Activated naive CD4-positive, alpha-beta T cell treated with Interleukin-2 at 50 U/mL for 16 hours (primary cell): ENCODE measurements at places on chromosomes 2 and 18.

GRCh38 chr2:212894026-212894425 is 257.4 kb downstream of the IKZF2 start:
- DNase-seq = no peak

DNA sequence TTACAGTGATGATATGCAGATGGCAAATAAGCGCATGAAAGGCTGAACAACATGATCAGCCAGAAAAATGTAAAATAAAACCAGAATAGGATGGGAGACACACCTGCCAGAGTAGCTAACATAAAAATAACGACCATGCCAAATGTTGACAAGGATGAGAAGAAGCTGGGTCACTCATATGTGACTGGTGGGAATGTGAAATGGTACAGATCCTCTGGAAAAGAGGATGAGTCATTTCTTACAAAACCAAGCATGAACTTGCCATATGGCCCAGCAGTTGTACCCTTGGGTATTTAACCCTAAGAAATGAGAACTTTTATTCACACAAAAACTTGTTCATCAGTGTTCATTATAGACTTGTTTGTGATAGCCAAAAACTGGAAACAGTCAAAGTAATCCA is 143.8 kb downstream of the SH3BP4 start:
- no peak for DNase-seq

- no peak for DNase-seq
Measured at GRCh38 chr2:28855193-28855592, 14.9 kb downstream of the TRMT61B start.

DNA sequence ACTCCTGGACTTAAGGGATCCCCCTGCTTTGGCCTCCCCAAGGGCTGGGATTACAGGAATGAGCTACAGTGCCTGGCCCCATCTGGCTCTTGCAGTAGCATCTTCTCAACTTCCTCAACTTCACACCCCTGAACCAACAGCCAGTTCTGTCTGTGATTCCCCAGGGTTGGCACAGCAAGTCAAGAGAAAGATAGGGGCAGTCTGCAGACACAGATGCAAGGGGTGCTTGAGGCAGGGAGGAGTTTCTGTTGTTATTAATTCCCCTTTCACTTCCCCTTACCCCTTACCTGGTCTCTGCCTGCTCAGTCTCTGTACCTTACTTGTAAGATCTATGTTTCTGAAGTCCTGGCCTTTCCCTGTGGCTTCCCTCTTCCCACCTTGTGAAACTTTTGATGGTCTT is 54.1 kb upstream of the MEX3C start:
- no peak for DNase-seq

GRCh38 chr2:161420406-161421074 is 4.4 kb downstream of the TBR1 start:
- DNase-seq = no peak

- no peak for DNase-seq
Measured at GRCh38 chr2:75729861-75730260, 19.1 kb upstream of the GCFC2 start.

DNA sequence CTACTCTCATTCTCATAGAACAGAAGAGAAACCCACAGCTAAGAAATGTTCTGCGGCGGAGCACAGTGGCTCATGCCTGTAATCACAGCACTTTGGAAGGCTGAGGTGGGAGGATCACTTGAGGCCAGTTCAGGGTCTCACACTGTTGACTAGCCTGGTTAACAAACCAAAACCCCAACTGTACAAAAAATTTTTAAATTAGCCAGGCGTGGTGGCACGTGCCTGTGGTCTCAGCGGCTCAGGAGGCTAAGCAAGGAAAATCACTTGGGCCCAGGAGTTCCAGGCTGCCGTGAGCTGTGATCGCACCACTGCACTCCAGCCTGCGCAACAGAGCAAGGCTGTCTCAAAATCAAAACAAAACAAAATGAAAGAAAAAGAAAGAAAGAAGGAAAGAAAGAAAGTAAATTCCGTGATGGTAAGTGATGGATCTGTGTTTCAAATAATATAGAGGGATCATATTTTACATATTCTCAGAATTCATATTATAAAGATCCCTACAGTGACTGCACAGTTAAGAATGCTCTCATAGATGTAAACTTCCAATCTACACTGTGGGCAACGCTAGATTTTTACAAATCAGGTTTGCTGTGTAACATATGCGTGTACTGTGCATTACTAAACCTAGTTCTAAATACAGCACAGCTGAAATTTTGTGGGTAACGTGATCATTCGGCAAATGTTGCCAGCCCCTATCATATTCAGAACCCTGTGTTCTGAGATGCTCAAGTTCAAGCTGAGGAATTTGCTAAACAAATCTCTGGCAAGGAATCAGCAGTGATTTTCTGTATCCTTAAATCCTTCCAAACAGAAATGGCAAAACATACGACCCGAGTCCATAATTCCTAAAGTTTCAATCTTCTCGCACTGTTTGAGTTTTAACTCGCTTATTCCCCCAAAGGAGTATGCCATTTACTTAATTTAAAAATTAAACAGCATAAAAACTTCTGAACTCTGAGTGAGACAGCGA is 1.2 kb upstream of the RAB12 start:
- DNase-seq = no peak

- no peak for DNase-seq
Measured at GRCh38 chr2:239881031-239881471, 144.1 kb downstream of the NDUFA10 start.

GRCh38 chr2:217215877-217216276 is 356.0 kb upstream of the TNP1 start:
- DNase-seq = no peak

- DNase-seq = no peak
Measured at GRCh38 chr18:13871701-13872100, 43.6 kb downstream of the MC2R start.

DNA sequence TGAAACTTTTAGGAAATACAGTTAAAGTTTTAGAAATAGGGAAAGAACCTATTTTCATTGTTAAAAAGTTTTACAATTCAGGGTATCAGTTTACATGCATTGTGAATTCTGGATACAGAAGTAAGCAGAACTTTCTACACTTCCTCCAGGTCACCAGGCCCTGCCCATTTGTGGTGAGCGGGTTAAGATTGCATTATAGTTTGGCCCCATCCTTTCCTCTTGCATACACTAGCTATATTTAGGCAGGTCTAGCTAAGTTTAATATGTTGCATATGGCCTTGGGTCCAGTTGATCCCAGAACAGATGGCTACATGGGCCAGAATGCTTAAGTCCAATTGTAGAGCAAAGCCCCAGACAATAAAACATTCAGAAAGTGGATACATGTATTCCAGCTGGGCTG is 4.8 kb downstream of the VWA3B start:
- DNase-seq = no peak

- no peak for DNase-seq
Measured at GRCh38 chr2:208280234-208280633, 14.2 kb downstream of the PIKFYVE start.

DNA sequence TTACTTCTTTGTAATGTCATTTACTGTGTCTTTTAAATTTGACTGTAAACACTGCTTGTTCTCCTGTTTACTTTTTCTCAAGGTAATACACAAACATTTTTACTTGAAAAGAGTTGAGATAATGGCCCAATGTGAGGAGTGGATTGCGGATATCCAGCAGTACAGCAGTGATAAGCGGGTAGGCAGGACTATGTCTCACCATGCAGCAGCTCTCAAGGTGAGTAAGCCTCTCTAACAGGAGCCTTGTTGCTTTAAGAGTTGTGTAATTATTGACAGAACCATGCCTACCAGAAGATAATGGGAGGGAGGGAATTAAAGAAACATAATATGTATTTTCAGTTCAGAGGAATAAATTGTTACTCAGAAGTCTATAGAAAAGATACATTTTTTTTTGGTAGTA is 16.5 kb upstream of the TTC27 start:
- DNase-seq = no peak

DNA sequence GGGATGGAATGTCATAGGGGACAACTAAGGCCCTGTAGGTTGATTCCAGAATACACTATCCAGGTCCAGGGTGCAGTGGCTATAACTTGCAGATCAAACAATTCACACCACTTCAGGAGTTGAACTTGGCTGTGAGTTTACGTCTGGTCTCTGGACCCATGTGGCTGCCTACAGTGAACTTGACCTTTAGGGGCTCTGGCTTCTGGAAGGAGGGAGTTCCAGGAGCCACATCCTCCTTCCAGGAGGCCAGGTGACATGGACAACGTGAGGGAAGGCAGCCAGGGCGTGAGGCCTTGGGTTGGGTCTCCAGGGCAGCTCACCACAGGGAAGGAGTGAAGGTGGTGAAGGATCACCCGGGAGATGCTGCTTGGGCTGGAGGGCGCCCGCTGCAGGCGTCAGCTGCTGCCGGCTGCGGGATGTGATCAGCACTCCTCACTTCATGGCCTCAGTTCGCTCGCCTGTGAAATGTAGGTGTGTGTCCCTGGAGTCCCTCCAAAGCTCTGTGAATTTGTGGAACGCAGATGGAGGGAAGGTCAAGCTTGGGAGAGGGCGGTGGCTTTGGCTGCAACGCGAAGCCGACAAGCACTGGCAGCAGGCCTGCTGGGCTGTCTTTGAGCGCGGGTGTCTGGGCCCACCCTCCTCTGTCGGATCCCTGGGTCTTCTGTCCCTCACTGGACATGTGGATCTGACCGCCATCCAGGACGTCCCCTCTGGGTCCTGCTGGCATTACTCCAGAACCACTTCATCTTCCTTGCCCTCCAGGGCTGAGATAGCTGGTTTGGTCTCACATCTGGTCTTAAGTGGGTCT is 146.5 kb downstream of the GLI2 start:
- no peak for DNase-seq

DNA sequence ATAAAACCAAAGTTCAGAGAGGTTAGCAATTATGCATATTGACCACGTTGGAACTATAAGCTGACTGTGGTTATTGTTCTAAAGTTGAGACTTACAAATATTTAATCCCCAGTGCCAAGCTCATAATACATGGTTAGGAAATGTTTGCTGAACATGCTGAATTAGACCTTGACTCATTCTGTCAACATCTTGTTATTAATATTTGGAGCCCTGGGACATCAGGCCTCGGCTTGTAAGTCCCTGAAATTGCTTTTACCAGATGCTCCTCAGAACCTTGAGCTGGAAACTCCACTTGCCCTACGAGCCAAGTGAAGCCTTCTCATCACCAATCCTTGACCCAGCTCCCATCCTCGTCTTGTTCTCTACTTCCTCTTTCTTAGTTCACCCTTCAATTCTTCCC is 21.2 kb downstream of the DYNAP start:
- DNase-seq = no peak

GRCh38 chr2:12555012-12555645 is 161.6 kb upstream of the TRIB2 start:
- peak; percentile 59 for DNase-seq

DNA sequence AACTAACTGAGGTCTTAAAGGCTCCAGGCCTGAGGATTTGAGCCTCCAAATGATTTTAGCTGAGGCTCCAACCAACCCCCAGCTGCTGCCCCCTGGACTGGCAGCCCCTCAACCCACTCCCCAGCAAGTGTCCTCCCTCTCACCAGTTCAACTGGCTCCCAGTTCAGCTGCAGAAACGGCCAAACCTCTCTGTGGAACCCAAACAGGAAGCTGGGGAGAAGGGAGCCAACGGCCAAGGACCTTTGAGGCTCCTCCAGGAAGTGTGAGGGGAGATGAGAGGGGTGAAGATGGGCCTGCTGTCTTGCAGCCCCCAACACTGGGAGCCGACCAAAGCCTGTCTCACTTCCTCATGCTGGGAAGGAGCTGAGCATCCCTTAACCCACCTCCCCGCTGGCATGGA is 24.9 kb downstream of the ZFP36L2 start:
- no peak for DNase-seq

DNA sequence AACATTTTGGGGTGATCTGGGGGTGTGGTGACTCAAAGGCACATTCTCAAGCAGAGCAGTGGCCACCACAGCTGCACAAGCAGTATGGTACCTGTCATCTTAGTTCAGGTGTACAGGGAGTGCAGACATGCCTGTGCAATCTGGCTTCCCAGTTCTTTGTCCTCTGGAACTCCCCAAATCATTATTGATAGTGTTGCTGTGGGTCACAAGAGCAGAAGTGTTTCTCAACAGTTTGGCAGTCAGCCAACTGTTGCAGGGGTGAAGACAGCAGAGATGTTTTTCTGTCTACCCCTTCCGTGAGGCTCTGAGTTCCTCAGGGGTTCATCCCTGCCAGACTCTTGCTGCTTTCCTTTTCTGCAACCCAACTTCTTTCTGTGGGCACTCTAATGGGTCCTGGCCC is 206.5 kb upstream of the ZSWIM2 start:
- DNase-seq = no peak

DNA sequence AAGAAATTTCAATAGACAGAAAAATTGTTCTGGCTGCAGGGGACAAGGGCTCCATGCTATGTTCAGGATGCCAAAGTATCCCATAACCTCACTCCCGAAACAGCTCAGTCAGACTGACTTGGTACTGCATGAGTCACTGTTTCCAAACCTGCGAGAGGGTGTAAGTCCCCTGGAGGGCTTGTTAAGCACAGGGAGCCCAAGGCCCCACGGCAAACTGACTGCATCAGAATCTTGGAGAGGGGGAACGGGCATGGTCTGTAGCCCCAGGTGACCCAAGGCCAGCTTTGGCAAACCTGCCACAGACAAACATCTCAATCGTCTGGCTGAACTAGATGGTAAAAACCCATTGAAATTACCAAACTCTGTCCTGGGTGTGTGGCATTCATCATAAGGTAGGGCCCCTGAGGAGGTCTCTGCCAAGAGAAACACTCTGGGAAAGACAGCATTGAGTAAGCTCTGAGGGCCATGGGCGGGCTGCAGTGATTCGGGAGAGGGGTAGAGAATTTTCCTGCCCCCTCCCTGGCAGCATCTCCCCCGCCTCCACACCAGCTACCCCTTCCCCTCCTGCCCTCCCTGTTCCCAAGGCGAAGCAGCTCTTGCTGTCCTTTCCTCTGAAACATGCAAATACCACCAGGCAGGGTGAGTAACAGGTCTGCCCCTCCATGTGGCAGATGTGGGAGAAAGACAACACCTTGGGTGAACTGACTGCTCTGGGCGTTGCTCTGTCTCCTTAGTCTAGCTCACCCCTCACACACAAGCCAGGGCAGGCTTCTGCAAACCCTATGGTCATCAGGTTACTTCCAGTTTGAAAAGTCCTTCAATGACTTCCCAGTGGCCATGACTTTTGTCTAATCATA is 274.7 kb upstream of the SIX2 start:
- no peak for DNase-seq

DNA sequence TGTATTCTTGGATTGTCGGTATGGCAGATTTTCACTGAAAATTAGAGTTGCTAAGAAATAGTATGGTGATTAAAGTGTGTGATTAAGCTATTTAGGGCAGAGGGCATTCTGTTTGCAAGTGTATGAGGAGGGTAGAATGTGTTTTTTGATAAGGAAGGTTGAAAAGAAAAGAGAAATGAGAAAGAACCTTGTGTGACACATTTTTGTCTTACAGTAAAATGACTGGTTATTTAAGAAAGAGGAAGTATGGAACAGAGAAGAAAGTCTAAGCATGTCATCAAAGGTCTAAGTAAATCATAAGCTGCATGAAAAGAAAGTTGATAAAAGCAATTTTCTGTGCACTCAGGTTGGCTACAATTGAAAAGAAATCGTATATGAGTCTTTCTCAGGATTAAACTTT is 5.2 kb upstream of the RSAD2 start:
- DNase-seq = no peak

GRCh38 chr2:231648579-231649174 is 56.0 kb downstream of the TEX44 start:
- peak; percentile 59 for DNase-seq
